H1 (cell line): ENCODE measurements at places on chromosomes 7 and 10. TPM values are rescaled to one million over a fixed set of nuclear protein-coding genes. Genes with fewer than 3 reads are reported as not detected.

The SPDYE11 gene
- not detected in 2 replicates for total RNA-seq

The CCDC7 gene
- 0.46 and 0.74 TPM in 2 replicates for total RNA-seq

The GPR37 gene
- 15.5 and 17.4 TPM in 2 replicates for total RNA-seq

The TCAF2 gene
- 0.20 and 0.31 TPM in 2 replicates for total RNA-seq

The SPDYE1 gene
- total RNA-seq, result not detected in 2 replicates

The FAM24B gene
- total RNA-seq, result 0.50 and 0.73 TPM in 2 replicates

The VPS26A gene
- total RNA-seq, result 44.8 and 49.6 TPM in 2 replicates

The NXPH1 gene
- total RNA-seq, result 0.40 and 1.0 TPM in 2 replicates

DNA sequence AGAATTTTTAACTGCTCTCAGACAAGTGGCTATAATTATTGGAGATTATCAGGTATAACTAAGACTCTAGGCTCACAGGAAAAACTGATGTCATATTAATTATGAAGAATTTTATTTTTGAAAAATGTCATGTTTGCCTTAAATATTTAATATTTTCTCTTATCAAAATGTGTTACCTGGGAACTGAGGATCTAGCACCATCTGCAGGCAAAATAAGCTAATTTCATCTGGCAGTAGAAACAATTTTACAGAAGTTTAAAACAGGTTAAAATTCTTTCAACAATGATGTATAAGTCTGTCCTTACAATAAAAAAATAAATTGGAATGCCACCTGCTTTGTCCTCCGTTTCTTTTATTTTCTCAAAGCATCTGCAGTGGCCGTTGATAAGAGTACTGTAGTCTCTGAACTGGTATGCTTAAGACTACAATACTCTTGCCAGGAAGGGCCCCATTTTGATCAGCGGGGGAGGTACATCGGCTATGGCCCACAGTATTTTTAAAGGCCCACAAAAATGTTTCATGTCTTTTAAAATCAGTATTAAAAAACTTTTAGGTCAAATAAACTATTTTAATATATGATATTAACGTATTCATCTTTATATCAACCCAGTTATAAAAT lies 81.3 kb downstream of the VWDE start:
- no peaks in the 10 kb centered on the region; the same call in 1 of the 2 replicates for H3K4me1 ChIP-seq
- H3K27ac ChIP-seq, result no peak overlapping the region
- no peak overlapping the region for H3K4me3 ChIP-seq
- no peak for DNase-seq
- no peaks in the 10 kb centered on the region for H3K36me3 ChIP-seq
- H3K27me3 ChIP-seq, result no peaks in the 10 kb centered on the region

DNA sequence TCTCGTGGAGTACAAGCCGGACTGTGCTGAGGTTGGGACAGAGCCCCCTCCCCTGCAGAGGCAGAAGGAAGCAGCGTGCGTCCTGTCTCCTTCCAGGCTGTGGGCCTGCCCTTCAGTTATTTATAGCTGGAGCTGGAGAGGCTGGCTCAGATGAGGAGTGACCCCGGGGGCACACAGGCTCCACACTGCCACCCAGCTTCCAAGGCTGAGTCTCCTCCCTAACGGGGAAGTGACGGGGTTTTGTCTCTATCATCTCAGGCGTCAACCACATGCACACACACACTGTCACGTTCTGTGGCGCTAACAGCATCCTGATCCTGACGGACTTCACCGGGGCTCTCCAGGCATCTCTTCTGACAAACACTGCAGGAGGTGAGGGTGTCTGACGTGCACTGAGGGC lies 25.4 kb downstream of the AMZ1 start:
- no peaks in the 10 kb centered on the region for H3K27me3 ChIP-seq
- no peak overlapping the region for H3K27ac ChIP-seq
- H3K4me3 ChIP-seq, result no peak overlapping the region
- DNase-seq, result no peak
- H3K4me1 ChIP-seq, result peaks cover 5% of the 10 kb centered on the region; the same call in 1 of the 2 replicates

- peak overlapping the region; percentile 91 for H3K4me3 ChIP-seq
- H3K27me3 ChIP-seq, result peaks cover 8% of the 10 kb centered on the region
- no peak overlapping the region for H3K27ac ChIP-seq
Observed at GRCh38 chr7:151060416-151061212, 1.2 kb downstream of the SLC4A2 start.

DNA sequence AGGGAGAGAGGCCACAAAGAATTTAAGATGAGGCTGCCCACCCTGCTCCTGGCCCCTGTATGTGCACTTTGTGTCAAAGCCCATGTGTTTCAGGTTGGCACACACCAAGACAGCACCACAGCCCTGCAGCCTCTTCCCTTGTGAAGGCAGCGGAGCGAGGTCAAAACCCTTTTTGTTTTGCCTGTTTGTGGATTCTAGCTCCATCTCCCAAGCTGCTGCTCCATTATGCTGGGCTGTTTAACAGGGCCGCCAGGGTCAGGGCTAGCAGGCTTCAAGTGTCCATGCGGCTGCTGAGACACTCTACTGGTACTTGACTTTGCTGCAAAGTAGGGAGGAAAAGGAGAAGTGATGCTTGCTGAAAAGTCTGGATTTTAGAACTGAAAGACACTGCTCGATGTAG lies 142.3 kb upstream of the EFCAB10 start:
- no peak for DNase-seq
- no peak overlapping the region for H3K4me3 ChIP-seq
- peaks cover 10% of the 10 kb centered on the region for H3K4me1 ChIP-seq

GRCh38 chr7:92674379-92674778 lies 84.2 kb upstream of the FAM133B start:
- no peak for DNase-seq
- H3K4me1 ChIP-seq, result no peaks in the 10 kb centered on the region
- H3K36me3 ChIP-seq, result no peaks in the 10 kb centered on the region
- no peak overlapping the region for H3K4me3 ChIP-seq
- H3K27ac ChIP-seq, result no peak overlapping the region

DNA sequence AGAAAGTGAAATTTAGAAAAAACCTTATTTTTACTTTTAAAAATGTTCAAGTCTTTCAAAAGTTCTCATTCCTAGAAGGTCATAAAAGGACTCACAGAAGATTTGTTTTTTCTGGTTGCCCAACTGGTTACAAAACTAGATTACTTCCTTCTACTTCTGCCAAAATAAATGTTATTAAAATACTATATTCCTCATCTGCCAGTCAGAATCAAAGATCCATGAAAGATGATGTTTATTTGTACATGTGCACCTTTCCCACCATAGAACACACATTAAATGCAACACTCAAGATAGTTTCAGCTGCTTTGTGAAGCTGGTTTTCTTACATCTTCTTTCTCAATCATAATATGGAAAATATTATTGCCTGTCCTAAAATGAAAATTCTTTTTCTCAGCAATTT lies 465.4 kb downstream of the ETV1 start:
- DNase-seq, result no peak
- no peak overlapping the region for H3K4me3 ChIP-seq
- H3K27me3 ChIP-seq, result no peaks in the 10 kb centered on the region
- no peaks in the 10 kb centered on the region for H3K36me3 ChIP-seq
- H3K27ac ChIP-seq, result no peak overlapping the region

DNA sequence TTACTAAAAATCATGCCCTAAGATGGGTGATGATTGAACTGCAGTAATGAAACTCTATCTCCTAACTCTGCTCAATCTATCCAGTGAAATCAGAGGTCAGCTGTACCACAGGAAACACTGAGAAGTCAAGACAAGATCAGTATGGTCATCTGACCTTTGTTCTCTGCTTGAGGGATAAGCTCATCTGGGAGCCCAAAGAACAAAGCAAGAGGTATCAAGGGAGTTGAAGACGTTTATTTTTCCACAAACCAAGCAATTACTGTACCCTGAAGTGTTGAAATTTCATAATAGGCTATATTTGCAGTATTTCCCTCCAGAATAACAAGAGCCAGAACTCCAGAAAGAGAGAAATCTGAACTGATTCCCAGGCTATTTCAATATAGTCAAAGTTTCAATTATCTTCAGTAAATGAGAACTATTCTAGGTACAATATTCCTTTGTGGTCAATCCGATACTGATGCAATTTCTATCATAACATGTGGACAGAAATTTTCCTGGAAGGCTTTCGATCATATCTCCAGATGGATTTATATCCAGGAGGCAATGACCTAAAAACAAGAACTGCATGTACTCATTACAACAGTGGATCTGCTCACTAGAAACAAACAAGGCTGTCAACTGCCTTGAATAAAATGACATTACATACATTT lies 345.3 kb downstream of the TNS3 start:
- H3K27ac ChIP-seq, result no peak overlapping the region
- no peak overlapping the region for H3K4me3 ChIP-seq
- no peaks in the 10 kb centered on the region for H3K4me1 ChIP-seq
- no peaks in the 10 kb centered on the region for H3K36me3 ChIP-seq
- no peak for DNase-seq

- H3K27me3 ChIP-seq, result peaks cover 29% of the 10 kb centered on the region
- no peaks in the 10 kb centered on the region for H3K36me3 ChIP-seq
- H3K27ac ChIP-seq, result no peak overlapping the region
- H3K4me1 ChIP-seq, result peaks cover 16% of the 10 kb centered on the region
Observed at GRCh38 chr10:123974406-123974805, 82.8 kb upstream of the CPXM2 start.

DNA sequence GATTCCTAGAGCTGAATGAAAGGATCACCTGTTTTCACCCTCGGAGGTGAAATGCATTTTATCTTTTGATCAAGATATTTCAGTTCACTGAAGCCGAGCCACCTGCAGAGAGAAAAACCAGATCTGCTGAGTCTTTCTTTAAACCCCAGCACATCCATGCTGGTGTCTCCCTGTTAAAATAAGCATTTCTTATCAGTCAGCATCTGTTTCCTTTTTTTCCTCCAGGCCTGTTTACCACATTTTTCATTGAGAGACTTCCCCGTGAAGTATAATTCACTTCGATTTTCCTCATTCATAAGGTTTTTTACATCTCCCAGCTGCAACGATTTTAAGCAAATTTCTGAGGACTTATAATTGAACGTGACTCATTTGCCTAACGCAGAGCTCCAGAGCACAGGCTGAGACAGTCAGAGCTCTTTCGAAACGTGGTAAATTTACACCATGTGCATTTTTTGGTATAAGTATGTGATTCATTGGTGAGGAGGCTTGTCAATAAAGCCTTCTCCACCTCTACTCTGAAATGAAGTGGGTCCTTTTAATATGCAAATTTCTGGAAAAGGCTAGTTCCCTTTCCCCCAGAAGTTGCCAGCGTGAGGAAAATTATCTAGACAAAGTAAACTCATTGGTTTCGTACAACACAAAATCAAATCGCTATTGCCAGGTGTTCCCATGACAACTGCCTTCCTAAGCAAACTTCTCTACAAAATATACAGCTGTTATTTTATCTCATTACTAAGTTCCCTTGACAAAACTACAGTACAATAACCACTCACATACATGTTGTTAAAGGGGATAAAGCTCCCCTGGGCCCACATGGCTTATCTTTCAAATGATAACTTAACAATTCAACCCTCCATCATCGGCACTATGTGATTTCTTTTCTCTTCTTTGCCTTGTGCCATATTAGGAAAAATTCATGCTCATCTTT lies 374.8 kb upstream of the AKR1E2 start:
- no peaks in the 10 kb centered on the region for H3K27me3 ChIP-seq
- no peaks in the 10 kb centered on the region for H3K36me3 ChIP-seq
- no peak overlapping the region for H3K27ac ChIP-seq
- H3K4me3 ChIP-seq, result no peak overlapping the region

DNA sequence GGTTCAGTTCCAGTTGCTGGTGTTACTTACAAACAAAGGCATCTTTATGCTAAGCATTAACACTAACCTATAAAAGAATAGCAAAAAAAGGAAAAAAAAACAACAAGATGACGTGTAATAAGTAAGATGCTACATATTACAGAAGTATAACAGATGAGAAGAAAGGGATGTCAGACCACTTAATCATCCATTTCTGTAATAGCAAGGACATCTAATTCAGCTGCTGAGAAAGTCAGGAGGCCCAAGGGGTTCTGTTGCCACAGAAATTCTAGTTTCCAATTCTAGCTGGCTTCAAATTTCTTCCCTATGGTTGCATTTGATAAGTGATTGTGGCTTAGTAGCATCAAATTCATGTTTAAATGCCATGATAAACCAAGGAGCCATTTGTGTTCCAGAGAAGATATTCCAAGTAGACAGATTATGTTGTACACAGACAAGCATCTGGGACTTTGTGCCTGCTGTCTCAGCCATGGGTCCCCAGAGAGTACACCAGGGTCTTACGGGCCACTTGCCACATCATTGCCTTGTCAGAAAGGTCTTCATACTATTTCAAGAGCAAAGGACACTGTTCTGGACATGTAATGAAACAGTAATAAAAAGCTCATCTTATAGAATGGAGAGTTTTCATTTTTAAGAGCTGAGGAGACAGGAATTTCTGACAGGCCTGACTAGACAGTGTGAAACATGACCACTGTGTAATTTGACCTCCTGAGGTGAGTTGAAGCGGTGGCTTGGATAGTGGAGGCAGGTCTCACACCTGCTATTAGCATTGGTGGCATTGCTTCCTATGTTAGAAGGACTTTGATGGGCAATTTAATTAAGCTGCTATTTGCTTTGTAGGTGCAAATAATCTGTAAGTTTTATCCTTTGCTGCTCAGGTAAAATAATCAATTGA lies 4.2 kb upstream of the ASB4 start:
- no peaks in the 10 kb centered on the region for H3K4me1 ChIP-seq
- H3K27ac ChIP-seq, result no peak overlapping the region
- no peak for DNase-seq
- H3K36me3 ChIP-seq, result no peaks in the 10 kb centered on the region
- H3K4me3 ChIP-seq, result no peak overlapping the region

- no peaks in the 10 kb centered on the region for H3K4me1 ChIP-seq
- no peaks in the 10 kb centered on the region for H3K27me3 ChIP-seq
- H3K4me3 ChIP-seq, result no peak overlapping the region
Observed at GRCh38 chr10:125812128-125812750, 10.8 kb downstream of the UROS start.

GRCh38 chr7:26507108-26507987 lies 215.7 kb downstream of the SNX10 start:
- no peak for DNase-seq
- H3K27ac ChIP-seq, result no peak overlapping the region
- H3K36me3 ChIP-seq, result no peaks in the 10 kb centered on the region
- H3K4me1 ChIP-seq, result peaks cover 8% of the 10 kb centered on the region; the same call in 1 of the 2 replicates

GRCh38 chr7:22082553-22082885 lies 136.8 kb upstream of the CDCA7L start:
- H3K4me3 ChIP-seq, result peak overlapping the region; percentile 61; the same call in 1 of the 2 replicates
- no peak overlapping the region for H3K27ac ChIP-seq
- peaks cover 7% of the 10 kb centered on the region for H3K27me3 ChIP-seq
- DNase-seq, result no peak
- H3K4me1 ChIP-seq, result peaks cover 3% of the 10 kb centered on the region
